ENCODE measurements at places on chromosomes 12 and 14.

GRCh38 chr14:34722723-34723545 is 8.5 kb upstream of the CFL2 start:
- peak; percentile 73 for DNase-seq

GRCh38 chr14:80356413-80356812 is 145.1 kb upstream of the DIO2 start:
- DNase-seq: no peak

- DNase-seq: no peak
Measured at GRCh38 chr14:80136358-80136757, 74.9 kb downstream of the DIO2 start.

DNA sequence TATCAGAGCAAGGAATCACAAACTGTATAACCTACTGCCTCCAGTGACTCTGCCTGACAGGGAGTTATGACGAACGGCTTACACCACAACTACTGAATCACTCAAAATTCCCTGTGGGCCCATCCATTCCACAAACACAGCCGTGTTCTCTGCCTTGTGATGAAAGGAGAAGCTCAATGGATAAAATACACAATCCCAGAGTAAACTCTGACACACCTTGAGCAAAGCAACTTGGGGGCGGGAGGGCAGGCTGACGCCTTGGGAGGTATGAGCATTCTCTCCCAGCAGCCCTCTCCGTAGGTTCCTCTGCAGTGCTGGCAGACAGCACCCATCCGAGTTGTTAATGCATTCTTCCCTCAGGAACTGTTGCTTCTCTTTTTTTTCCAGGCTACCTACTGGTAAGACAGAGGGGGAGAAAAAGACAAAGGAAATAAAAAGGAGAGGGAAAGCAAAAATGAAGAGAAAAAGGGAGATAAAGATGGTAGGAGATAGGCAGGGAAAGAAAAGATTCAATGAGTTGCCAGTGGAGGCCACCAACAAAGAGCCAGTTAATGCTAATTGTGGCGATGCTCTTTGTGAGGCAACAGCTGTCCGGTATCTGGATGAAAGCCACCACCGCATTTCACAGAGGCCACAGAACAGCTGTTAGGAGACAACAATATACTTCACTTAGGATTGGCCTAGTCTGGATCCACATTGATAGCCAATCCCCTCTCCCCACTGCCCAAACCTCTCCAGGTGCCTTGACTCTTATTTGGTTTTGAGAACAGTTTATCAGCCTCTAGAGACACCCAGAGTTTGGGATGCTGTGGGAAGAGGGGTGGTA is 4.7 kb upstream of the DIO2 start:
- DNase-seq: no peak

DNA sequence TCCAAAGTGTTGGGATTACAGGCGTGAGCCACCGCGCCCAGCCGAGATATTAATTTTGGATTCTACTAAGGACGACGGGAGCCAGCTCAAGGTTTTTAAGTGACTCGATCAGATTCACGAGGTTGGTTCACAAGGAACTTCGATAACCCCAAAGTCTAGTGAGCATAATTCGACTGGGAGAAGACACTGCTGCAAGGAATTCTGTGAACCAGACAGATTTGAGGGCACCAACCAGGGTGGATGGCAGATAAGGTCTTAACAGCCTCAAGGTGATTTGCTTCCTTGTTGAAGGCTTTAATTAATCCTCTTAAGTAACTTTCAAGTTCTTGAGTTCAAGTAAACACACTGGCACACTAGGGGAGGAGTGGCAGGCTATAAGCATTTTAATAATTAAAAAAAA is 1.1 kb upstream of the KLHDC2 start:
- DNase-seq: no peak

GRCh38 chr14:100402631-100403030 is 79.5 kb downstream of the SLC25A47 start:
- no peak for DNase-seq

DNA sequence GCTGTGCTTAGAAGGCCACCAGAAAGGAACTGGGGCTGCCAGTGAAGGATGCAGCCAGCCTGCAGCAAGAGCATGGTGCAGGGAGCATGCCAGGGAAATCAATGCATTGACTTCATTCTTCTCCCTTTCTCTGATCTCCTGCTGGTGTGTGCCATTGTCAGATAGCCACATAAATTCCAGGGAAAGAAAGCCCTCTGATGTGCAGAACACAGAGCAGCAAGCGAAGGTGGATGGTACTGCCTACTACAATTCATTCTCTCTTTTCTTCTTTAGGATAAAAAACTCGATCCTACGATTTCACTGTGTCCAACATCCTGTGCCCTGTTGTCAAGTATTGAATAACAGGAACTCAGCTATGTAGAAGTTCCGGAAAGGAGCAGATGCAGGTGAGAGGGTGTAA is 446.7 kb upstream of the TMEM132C start:
- no peak for DNase-seq

DNA sequence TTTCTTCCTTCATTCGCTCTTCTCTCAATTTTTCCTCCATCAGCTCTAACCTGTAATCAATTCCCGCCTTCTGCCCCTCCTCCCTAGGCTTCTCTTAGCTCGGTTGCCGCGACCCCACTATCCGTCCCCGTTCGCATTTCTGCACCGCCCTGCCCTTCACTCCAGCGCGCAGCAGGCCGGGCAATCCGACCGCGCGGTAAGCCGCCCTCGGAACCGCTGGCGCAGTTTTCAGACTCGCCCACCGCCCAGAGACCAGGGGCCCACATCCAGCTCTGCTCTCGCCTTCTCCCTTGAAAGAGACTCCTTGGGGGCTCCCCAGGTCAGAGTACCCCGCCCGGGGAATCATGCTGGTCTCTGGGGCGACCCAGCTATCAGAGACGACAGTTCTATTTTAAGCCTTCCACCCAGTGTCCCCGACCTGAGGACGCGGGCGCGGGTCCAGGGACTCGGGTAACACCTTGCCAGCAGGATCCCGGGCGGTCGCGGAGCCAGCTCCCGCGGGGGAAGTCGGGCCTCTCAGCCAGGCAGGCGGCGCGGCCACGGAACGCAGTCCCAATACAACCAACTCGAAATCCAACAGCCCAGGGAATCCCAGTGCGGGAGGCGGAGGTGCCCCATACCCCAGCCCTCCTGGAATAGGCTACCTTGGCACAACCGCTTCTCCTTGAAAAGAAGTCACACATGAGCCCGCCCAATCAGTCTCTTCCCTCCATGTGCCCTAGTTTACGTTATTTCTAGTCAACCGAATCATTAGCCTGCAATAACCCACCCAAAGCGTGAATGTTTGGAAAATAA is 5.7 kb upstream of the SLC38A4 start:
- DNase-seq: no peak

DNA sequence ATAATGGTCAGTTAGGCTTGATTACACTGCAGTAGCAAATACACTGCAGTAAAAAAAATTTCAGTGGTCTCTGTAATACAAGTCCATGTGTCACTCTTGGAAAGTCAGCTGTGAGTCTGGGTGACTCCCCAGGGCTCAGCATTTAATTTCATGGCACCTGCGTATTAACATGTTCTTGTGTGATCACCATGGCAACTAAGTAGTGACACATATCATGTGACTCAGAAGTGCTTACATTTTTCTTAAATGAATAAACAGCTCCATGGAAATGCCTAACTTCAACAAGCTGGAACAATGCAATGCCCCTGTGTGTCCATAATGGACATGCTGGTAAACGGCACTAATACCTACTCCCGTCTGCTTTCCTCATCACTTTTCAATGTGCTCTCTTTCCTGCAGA is 88.5 kb upstream of the ANO4 start:
- DNase-seq: no peak

DNA sequence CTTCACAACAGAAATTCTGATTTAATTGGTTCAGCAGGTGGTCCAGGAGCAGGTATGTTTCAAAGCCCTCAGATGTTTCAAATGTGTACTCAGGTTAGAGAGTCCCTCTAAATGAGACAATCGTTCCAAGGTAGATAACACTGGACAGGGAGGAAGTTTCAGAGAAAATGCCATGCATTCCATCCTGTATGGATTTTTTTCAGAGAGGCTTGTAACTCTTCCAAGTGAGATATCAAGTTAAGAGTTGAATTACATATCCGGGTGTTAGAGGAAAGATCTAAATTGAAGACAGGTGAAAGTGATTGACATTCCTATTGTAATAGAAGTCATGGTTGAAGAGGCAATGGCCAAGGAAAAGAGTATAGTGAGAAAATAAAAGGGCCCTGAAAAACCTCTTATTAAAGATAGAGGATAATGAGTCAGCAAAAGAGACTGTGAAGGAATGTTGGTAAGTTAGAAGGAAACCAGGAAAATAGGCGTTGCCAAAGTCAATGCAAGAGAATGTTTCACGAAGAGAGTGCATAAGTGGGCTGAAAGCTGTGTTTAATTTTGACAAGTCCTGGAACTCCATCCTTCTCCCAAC is 105.8 kb downstream of the BMP4 start:
- DNase-seq: no peak

DNA sequence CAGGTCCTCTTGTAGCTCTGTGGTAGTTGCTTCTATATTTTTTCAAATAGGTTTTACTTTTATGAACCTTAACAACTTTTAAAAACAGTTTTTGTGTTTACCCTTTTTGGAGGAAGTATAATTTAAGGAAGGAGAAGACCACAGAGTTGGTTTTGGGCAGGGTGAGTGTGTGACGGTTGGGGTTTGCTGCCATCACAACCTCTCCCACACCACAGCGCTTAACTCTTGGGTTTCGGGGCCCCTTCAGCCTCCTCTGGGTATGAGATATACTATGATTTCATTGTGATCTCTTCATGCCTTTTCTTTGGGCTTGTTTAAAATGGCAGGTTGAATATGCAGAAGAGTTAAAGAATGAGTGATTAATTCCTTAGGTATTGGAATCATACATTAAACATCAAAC is 228.7 kb upstream of the CRY1 start:
- DNase-seq: no peak
